ENCODE measurements at places on chromosomes 5 and 9. TPM values are rescaled to one million over a fixed set of nuclear protein-coding genes. Genes with fewer than 3 reads are reported as not detected.
A peak's percentile ranks its signal among the peaks of the same experiment; 100 is the strongest.

- no peaks in the 10 kb centered on the region for H3K36me3 ChIP-seq
- no peak for DNase-seq
- no peak overlapping the region for H3K4me3 ChIP-seq
- no peak overlapping the region for H3K27ac ChIP-seq
- H3K4me1 ChIP-seq = peaks cover 10% of the 10 kb centered on the region
These were observed 3.4 kb downstream of the EPB41L4B start for GRCh38 chr9:109317311-109317978.

GRCh38 chr9:27019589-27019988 lies 14.1 kb upstream of the LRRC19 start:
- peaks cover 31% of the 10 kb centered on the region for H3K36me3 ChIP-seq
- H3K27ac ChIP-seq = no peak overlapping the region
- DNase-seq = no peak
- H3K4me3 ChIP-seq = no peak overlapping the region

- no peak overlapping the region for H3K27ac ChIP-seq
- H3K4me3 ChIP-seq = no peak overlapping the region
- H3K27me3 ChIP-seq = peaks cover 37% of the 10 kb centered on the region
- no peaks in the 10 kb centered on the region for H3K36me3 ChIP-seq
These were observed 143.6 kb downstream of the BNC2 start for GRCh38 chr9:16726718-16727451.

- H3K36me3 ChIP-seq = no peaks in the 10 kb centered on the region
- H3K4me3 ChIP-seq = no peak overlapping the region
These were observed 11.3 kb downstream of the WWC1 start for GRCh38 chr5:168302785-168303184.

DNA sequence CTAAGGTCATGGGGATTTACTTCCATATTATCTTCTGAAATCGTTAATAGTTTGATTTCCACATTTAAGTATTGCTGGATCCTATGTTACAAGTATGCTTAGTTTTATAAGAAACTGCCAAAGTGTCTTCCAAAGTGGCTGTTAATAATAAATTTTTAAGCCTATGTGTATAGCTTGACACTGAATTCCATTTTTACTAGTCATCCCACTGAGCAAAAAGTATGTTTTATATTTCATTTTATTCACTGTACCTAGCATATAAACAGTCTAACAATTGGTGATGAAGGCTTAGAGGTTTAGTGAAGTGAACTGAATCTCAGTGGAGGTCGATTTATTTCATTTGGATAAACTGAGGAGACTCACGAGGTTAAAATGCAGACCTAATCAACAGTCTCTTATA lies 174.6 kb downstream of the ADAMTS6 start:
- H3K36me3 ChIP-seq = no peaks in the 10 kb centered on the region
- H3K4me1 ChIP-seq = no peaks in the 10 kb centered on the region
- H3K27ac ChIP-seq = no peak overlapping the region
- no peak for DNase-seq
- no peak overlapping the region for H3K4me3 ChIP-seq
- H3K27me3 ChIP-seq = no peaks in the 10 kb centered on the region

GRCh38 chr9:16257604-16258003 lies 612.9 kb downstream of the BNC2 start:
- H3K36me3 ChIP-seq = no peaks in the 10 kb centered on the region
- H3K27me3 ChIP-seq = no peaks in the 10 kb centered on the region
- H3K27ac ChIP-seq = no peak overlapping the region
- no peaks in the 10 kb centered on the region for H3K4me1 ChIP-seq

GRCh38 chr9:103872811-103873210 lies 221.3 kb upstream of the SMC2 start:
- no peak overlapping the region for H3K4me3 ChIP-seq
- DNase-seq = no peak
- H3K27me3 ChIP-seq = no peaks in the 10 kb centered on the region
- no peaks in the 10 kb centered on the region for H3K4me1 ChIP-seq
- H3K27ac ChIP-seq = no peak overlapping the region

DNA sequence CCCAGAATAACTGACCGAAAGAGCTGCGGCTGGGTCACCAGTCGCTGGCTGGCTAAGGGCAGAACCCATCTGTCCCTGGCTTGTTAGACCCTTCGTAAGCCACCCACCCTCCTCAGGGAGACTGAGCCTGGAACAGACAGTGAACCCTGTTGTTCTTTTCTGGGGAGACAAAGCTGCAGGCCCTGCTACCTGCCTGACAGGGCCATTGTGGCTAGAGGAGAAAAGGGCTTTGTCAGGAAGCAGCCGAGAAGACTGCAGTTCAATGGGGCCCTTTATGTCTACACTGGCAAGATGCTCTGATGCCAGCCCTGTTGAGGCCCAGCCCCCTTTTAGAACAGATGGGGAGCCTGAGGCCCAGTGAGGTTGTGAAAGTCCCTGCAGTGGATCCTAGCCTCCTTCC lies 3.7 kb upstream of the NIPAL4 start:
- no peak for DNase-seq
- peaks cover 18% of the 10 kb centered on the region for H3K27me3 ChIP-seq
- no peak overlapping the region for H3K4me3 ChIP-seq
- H3K4me1 ChIP-seq = peaks cover 8% of the 10 kb centered on the region
- no peak overlapping the region for H3K27ac ChIP-seq

GRCh38 chr5:146751781-146752401 lies 126.7 kb downstream of the PPP2R2B start:
- H3K4me3 ChIP-seq = no peak overlapping the region
- no peaks in the 10 kb centered on the region for H3K27me3 ChIP-seq
- peak overlapping the region; percentile 63 for H3K27ac ChIP-seq
- H3K4me1 ChIP-seq = peaks cover 40% of the 10 kb centered on the region

- H3K27ac ChIP-seq = no peak overlapping the region
- H3K4me3 ChIP-seq = no peak overlapping the region
- H3K27me3 ChIP-seq = no peaks in the 10 kb centered on the region
- no peaks in the 10 kb centered on the region for H3K4me1 ChIP-seq
These were observed 1499.0 kb downstream of the EFNA5 start for GRCh38 chr5:106171708-106172107.

ZNF474 gene
- total RNA-seq = not detected
